Stimulated activated naive CD4-positive, alpha-beta T cell treated with Interleukin-2 at 50 U/mL for 16 hours (primary cell): ENCODE measurements at places on chromosomes 3 and 15.

DNA sequence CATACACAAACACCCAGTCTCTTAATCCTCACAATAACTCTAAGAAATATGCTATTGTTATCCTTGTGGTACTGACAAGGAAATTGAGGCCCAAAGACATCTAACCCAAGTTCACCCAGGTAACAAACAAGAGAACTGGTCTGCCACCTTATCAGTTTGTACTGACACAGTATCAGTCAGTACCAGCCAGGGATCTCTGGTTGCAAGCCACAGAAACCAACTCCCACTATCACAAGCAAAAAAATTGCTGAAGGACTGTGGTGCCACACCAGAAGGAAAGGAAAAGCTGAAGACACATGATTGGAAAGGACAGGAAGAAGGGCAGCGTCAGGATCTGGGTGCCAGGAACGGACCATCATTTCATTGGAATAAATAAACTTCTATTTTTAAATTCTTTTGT lies 63.8 kb upstream of the GLCE start:
- no peak for DNase-seq

DNA sequence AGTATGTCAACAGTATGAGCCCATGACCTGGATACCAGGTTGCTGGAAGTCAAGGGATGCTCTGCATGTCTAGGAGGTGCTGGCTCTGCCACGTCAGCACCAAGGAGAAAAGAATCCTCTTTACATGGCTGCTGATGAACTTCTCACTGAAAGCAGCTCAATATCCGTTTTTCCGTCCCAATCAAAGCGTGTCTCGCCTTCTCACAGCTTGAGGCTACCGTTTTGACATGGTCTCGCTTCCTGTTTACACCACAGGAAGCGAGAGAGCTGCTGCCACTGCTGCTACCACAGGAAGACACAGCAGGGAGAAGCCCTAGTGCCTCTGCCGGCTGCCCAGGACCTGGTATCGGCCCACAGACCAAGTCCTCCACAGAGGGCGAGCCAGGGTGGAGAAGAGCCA lies 27.3 kb downstream of the STARD5 start:
- DNase-seq = peak; percentile 74

DNA sequence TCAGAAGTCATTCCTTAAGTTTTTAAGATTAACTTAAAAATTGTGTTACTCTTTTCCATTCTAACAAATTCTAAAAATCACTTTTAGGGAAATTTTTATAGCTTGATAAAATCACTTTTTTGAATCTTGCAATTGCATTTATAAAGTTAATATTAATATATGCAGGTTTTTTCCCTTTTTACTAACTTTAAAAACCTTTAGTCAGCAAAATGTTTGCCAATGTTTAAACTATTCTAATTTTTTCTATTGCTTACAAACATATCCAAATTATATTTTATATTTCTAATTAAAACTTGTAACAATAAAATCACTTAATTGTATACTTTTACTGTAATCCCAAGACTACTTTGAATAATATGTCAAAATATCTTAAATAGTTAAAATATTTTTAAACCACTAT lies 839.4 kb downstream of the TBL1XR1 start:
- no peak for DNase-seq

DNA sequence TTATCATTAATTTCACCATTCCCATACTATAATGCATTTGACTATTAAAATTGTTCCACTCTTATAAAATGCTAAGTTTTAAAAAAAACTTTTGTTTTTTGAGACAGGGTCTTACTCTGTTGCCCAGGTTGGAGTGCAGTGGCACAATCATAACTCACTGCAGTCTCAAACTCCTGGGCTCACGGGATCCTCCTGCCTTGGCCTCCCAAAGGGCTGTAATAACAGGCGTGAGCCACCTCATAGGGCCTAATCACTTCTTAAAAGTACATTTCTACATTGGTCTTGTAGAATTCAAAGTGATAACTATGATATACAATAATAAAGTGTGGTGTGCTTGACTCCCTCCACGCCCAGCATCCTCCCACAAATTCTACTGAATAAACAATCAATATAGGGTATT lies 3.0 kb downstream of the DENND4A start:
- no peak for DNase-seq
